ENCODE measurements at places on chromosomes 16 and 17.

GRCh38 chr16:23987443-23987842 is 151.7 kb downstream of the PRKCB start:
- H3K4me3 ChIP-seq, result no peak overlapping the region
- H3K27ac ChIP-seq, result no peak overlapping the region

GRCh38 chr17:27497696-27498095 is 41.4 kb downstream of the KSR1 start:
- no peak overlapping the region for H3K27ac ChIP-seq
- H3K4me3 ChIP-seq, result no peak overlapping the region
- no peaks in the 10 kb centered on the region for H3K27me3 ChIP-seq
- H3K36me3 ChIP-seq, result no peaks in the 10 kb centered on the region

GRCh38 chr16:19375561-19376158 is 42.0 kb upstream of the TMC5 start:
- no peaks in the 10 kb centered on the region for H3K36me3 ChIP-seq
- H3K27ac ChIP-seq, result no peak overlapping the region
- DNase-seq, result peak; percentile 59

- no peak overlapping the region for H3K27ac ChIP-seq
- H3K4me3 ChIP-seq, result no peak overlapping the region
- peaks cover 77% of the 10 kb centered on the region for H3K27me3 ChIP-seq
- H3K4me1 ChIP-seq, result no peaks in the 10 kb centered on the region
- H3K36me3 ChIP-seq, result no peaks in the 10 kb centered on the region
These were observed 319.0 kb upstream of the C16orf82 start for GRCh38 chr16:26747760-26748159.

- no peak for DNase-seq
- no peaks in the 10 kb centered on the region for H3K36me3 ChIP-seq
- H3K4me1 ChIP-seq, result no peaks in the 10 kb centered on the region
- H3K4me3 ChIP-seq, result no peak overlapping the region
- H3K27ac ChIP-seq, result no peak overlapping the region
These were observed 22.4 kb upstream of the CA4 start for GRCh38 chr17:60127068-60128064.

GRCh38 chr16:16938009-16938408 is 532.8 kb downstream of the XYLT1 start:
- H3K36me3 ChIP-seq, result no peaks in the 10 kb centered on the region
- H3K27me3 ChIP-seq, result no peaks in the 10 kb centered on the region
- H3K27ac ChIP-seq, result no peak overlapping the region
- DNase-seq, result no peak
- H3K4me3 ChIP-seq, result no peak overlapping the region
- peaks cover 7% of the 10 kb centered on the region for H3K4me1 ChIP-seq

DNA sequence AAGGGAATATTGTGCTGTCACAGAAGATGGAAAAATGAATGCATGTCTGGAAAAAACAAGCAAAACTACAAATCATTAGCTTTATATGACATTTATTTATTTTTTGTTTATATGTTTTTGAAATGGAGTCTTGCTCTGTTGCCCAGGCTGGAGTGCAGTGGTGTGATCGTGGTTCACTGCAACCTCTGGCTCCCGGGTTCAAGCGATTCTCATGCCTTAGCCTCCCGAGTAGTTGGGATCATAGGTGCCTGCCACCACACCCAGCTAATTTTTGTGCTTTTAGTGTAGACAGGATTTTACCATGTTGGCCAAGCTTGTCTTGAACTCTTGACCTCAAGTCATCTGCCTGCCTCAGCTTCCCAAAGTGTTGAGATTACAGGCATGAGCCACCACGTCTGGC is 8.5 kb downstream of the NDE1 start:
- DNase-seq, result no peak
- H3K27ac ChIP-seq, result no peak overlapping the region
- no peaks in the 10 kb centered on the region for H3K4me1 ChIP-seq
- H3K27me3 ChIP-seq, result no peaks in the 10 kb centered on the region

GRCh38 chr17:7549401-7550055 is 670 bp downstream of the TNFSF12 start:
- peaks cover 3% of the 10 kb centered on the region for H3K27me3 ChIP-seq
- no peaks in the 10 kb centered on the region for H3K36me3 ChIP-seq
- H3K4me3 ChIP-seq, result no peak overlapping the region

DNA sequence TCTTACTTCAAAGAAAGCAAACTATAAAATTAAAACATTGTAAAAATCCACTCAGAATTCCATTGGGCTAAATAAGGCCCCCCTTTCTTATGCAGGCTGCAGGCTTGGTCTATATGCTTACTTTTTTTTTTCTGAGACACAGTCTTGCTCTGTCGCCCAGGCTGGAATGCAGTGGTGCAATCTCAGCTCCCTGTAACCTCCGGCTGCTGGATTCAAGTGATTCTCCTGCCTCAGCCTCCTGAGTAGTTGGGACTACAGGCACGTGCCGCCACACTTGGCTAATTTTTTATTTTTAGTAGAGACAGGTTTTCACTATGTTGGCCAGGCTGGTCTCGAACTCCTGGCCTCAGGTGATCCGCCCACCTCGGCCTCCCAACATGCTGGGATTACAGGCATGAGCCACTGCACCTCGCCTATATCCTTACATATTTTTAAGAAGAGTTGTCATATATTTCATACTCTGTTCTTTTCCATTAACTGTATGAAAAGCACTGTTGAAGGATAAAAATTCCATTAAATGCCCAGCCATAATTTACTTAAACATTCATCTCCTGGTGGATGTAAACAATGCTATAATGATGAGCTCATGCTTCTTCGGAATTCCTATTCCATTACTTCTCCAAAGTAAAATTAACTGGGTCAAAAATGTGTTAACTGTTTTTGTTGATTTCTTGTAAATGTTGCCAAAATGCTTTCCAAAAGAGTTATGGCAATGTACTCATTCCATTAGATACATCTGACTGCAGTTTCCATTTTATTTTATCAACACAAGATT is 17.8 kb downstream of the SNN start:
- peaks cover 55% of the 10 kb centered on the region for H3K36me3 ChIP-seq
- DNase-seq, result no peak
- H3K27ac ChIP-seq, result no peak overlapping the region

GRCh38 chr16:81517629-81518438 is 73.2 kb downstream of the CMIP start:
- no peaks in the 10 kb centered on the region for H3K27me3 ChIP-seq
- no peaks in the 10 kb centered on the region for H3K36me3 ChIP-seq
- peaks cover 8% of the 10 kb centered on the region for H3K4me1 ChIP-seq
- H3K27ac ChIP-seq, result no peak overlapping the region

DNA sequence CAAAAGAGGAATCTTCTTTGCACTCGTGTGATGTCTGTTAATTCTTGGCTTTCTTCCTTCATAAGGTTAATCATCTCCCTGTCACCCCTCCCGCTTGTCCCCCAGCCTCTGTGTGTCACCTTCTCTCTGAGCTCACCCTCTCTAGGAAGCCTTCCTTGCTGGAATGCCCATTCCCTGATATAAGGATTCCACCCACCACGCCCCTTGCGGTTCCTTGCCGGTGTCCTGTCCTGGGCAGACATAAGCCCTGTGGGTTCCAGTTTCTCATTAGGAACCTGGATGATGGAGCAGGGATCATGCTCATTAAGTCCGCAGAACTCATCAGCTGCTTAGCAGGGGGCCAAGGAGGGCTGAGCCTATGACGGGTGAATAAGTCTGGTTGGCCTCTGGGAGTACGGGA is 559.3 kb downstream of the MAF start:
- H3K4me1 ChIP-seq, result no peaks in the 10 kb centered on the region
- H3K36me3 ChIP-seq, result no peaks in the 10 kb centered on the region
- H3K27ac ChIP-seq, result no peak overlapping the region
- DNase-seq, result no peak

GRCh38 chr17:75241143-75241430 is 20.3 kb downstream of the GGA3 start:
- DNase-seq, result no peak

GRCh38 chr16:49441366-49441780 is 67.8 kb downstream of the C16orf78 start:
- no peaks in the 10 kb centered on the region for H3K27me3 ChIP-seq
- no peaks in the 10 kb centered on the region for H3K36me3 ChIP-seq
- no peak overlapping the region for H3K4me3 ChIP-seq
- no peak overlapping the region for H3K27ac ChIP-seq
- peaks cover 5% of the 10 kb centered on the region for H3K4me1 ChIP-seq

GRCh38 chr17:36934692-36935630 is 2.3 kb upstream of the LHX1 start:
- DNase-seq, result peak; percentile 79
- H3K36me3 ChIP-seq, result no peaks in the 10 kb centered on the region
- H3K4me3 ChIP-seq, result peak overlapping the region; percentile 42
- H3K27ac ChIP-seq, result no peak overlapping the region

DNA sequence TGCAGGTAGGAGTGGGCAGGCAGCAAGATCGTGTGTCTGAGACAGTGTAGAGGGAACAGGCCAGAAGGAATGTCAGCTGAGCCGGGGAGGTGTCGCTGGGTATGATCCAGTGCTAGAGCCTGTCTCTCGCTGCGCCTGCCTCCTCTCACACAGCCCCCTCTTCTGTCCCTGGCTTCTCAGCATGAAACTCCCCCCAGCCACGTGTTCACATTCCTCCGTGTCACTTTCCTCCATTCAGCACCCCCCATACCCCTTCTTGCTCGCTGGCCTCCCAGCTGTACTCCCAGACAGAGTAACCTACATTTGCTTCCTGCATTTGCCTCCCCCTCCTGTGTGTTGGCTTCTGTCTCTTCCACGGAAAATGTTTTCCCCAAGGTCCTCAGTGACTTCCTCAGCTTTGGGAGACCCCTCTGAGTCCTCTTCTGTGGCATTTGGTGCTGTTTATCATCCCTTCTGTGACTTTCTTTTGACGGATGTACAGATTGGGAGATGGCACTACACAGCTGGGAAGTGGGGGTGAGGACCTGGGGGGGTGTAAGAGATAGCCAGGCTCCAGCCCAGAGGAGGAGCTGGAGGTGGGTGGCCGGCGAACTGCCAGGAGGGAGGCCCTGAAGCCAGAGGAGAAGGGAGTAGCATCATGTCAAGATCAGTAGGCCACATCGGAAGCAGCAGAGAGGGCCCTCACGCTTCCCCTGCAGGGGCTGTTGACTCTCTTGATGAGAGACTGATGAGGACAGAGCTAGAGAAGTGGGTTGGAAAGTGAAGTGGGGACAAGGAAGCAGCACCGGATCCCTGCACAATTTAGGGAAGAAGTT is 19.2 kb downstream of the SGF29 start:
- H3K27ac ChIP-seq, result peak overlapping the region; percentile 95
- peak; percentile 92 for DNase-seq

GRCh38 chr17:68294196-68294555 is 2.9 kb downstream of the ARSG start:
- DNase-seq, result no peak
- no peak overlapping the region for H3K4me3 ChIP-seq
- H3K4me1 ChIP-seq, result no peaks in the 10 kb centered on the region

GRCh38 chr17:28076144-28076543 is 33.7 kb downstream of the NLK start:
- no peak for DNase-seq
- H3K36me3 ChIP-seq, result no peaks in the 10 kb centered on the region
- H3K4me1 ChIP-seq, result no peaks in the 10 kb centered on the region

All from cardiac muscle cell (in vitro differentiated cells and primary cell).